ENCODE measurements at places on chromosomes 2 and 18.

GRCh38 chr2:69603146-69603743 is 40.3 kb downstream of the AAK1 start:
- no peak for DNase-seq

DNA sequence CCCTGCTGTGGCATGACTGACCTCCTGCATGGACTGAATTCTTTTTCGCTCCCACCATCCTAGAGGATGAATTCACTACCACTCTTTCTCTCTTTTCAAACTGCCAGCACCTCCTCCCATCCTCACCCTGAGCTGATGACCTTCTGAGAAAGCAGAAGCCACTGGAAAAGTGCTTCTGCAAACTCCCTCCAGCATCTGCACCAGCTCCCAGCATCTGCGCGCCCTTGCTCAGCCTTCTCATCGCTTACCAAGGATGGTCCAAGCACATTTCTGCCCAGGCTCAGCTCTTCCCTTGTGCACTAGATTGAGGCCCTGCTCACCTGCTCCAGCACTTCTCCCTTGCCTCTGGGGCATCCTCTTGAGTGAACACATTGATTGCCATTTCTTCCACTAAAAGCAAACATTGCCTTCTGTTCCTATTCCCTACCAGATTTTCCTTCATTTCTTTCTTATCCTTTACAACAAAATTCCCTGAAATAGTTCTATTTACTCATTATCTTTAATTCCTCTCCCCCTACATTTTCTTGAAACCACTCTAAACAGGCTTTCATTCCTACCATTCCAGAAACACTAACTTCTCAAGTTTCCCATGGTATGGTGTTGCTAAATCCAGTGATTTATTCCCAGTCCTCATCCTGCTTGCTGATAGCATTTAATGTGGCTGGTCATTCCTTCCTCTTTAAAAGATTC is 42.7 kb upstream of the IL1RL1 start:
- peak; percentile 45 for DNase-seq

- no peak for DNase-seq
These were observed 2.0 kb downstream of the ABHD3 start for GRCh38 chr18:21702602-21703001.

- DNase-seq: peak; percentile 72
These were observed 25.3 kb upstream of the STAM2 start for GRCh38 chr2:152200565-152201465.

DNA sequence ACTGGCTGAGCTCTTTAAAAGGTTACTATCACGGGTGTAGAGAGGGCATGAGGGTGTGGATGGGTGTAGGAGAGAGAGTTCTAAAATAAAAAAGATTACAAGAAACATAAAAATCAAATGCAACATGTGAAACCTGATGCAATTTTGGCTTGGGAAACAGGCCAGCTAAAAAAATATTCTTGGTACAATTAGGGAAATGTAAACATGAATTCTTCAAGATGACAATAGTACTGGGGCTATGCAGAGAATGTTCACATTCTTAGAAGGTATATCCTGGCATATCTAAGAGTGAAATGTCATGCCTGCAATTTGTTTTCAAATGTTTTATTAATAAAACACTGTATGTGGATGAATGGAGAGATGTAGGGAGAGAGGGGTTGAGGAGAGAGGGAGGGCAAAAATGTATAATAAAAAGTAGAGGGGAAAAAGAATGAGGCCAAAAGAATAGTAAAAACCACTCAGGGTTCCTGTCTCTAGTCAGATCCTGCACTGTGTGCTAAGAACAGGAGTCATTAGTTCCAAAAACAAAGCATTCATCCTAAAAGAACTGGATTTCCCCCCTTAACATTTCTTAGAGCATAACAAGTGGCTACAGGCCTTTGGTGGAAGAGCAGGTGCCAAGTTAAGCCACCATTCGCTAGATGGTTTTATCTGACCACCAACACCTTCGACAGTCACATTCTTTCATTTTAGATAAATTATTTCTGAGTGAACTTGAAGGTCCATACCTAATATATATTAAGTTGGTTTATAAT is 77.3 kb downstream of the LPIN2 start:
- DNase-seq: no peak

- peak; percentile 47 for DNase-seq
These were observed 33.1 kb upstream of the ZNF532 start for GRCh38 chr18:58831606-58832005.
